ENCODE measurements at places on chromosomes 3 and 15.

DNA sequence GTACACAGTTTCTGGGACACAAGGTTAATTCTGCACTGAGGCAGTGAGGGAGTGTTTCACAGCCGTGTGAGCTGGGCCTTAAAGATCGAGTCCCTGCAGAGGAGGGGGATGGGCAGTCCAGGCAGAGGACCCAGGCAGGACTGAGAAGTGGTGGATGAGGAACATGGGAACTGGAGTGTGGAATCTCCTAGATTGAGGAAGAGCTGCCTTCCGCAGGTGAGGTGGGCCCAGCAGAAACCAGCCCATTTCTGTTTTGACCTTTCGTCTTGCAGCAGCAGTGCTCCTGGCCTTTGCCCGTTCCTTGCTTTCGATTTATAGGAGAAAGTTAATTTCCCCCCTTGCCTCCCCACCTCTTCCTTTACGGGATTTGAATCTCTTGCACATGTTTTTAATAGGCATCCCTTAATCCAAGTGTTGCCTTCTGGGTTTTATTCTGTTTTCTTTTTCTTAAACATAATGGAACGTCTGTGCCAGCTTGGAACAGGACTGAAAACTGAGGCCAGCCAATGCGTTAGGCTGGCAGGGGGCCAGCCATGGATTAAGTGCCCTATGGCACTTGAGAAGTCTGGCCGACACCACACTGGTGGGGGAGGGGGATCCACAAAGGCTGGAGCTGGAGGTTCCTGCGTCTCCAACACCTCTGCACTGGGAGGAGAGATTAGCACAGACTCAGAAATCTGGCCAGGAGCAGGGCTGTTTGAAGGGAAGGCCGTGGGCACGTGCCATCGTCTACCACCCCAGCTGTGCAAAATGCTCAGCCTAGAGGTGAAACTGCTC lies 78.1 kb downstream of the AAGAB start:
- DNase-seq: no peak

DNA sequence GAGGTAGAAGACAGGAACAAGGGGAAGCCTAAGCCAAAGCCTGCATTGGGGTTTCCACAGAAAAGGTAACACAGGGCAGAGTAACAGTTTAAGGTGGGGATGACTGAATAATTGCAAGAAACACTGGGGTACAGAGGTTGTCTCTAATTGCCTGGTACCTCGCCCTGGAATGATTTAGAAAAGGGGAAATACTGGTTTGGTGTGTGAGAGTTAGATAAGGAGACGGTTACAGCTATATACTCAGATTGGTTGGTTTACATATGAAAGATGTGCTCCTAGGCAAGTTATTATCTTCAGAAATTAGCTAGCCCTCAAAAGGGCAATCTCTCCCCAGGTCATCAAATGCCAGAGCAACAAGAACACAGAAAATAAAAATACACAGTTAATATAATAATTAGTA lies 58.8 kb downstream of the SMARCC1 start:
- DNase-seq: no peak

DNA sequence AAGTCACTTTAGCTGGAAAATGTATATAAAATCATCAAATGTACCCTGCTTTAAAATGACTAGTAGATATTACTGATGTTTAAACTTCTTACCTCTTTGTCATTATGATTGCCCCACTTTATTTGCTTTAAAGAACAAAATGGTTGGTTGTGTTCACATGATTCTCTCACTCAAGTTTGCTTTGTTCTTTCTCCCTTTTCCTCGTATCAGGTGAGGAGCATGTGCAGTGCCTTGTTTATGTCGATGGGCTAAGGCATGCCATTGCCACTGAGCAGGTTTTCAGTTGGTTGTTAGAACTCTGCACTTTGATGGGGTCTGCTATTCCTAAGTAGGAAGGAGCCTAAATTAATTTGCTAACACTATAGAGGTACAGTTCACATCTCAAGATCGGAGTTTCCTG lies 5.3 kb downstream of the MAP2K5 start:
- DNase-seq: no peak

GRCh38 chr3:156350781-156351180 lies 204.1 kb downstream of the SSR3 start:
- no peak for DNase-seq

DNA sequence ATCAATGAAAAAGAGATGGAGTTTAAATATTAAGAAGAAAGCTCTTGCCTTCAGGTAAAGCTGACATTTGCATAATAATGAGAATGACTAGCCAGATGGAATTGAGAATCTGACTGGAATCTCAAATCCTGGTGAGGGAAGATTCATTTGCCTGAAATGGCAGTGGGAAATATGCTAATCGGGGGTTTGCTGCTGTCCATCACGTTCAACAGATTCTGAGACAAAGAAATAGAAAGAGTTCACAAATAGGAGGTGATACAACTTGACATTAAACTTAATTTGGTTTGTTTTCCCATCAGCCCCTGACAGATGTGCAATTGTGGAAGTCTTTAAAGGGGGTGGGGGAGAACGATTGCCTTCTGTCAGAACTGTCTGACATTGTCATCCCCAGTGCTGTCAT lies 347.4 kb downstream of the PDCD6IP start:
- no peak for DNase-seq

- peak; percentile 9 for DNase-seq
Observed at GRCh38 chr3:142028243-142028777, 121.0 kb downstream of the TFDP2 start.

- DNase-seq: no peak
Observed at GRCh38 chr3:126288314-126288713, 68.9 kb downstream of the KLF15 start.

All from activated CD4-positive, alpha-beta T cell treated with anti-CD3 and anti-CD28 coated beads, Interleukin-2, amount 50 U/mL, for 1 hour (primary cell).